PC-3 (cell line): ENCODE measurements at places on chromosomes 4 and X. TPM values are rescaled to one million over a fixed set of nuclear protein-coding genes. Genes with fewer than 3 reads are reported as not detected.

GRCh38 chr4:174749091-174749490, 80.0 kb downstream of the GLRA3 start:
- H3K27me3 ChIP-seq, result no peaks in the 10 kb centered on the region
- no peak overlapping the region for H3K27ac ChIP-seq
- H3K36me3 ChIP-seq, result no peaks in the 10 kb centered on the region
- H3K4me3 ChIP-seq, result no peak overlapping the region

DNA sequence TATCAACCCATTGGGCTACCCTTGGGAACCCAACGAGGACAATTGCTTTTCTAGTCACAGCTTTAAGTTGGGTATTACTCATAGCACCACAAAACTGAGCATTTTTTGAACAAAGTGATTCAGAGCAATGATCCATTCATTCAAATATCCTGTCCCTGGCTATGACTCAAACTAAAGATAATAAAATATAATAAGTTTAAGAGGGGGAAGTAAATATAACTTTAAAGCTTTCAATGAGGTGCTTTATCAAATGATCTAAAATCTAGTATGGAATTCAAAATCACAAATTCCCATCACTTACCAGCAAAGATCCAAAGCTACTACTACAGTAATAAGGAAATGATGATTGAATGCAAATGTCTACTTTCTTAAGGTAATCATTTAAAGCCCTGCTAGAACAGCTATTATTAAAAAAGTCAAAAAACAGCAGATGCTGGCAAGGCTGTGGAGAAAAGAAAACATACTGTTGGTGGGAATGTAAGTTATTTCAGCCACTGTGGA, 39.8 kb upstream of the S100G start:
- peaks cover 8% of the 10 kb centered on the region for H3K36me3 ChIP-seq
- H3K27ac ChIP-seq, result peak overlapping the region; percentile 97
- peaks cover 25% of the 10 kb centered on the region for H3K4me1 ChIP-seq
- H3K27me3 ChIP-seq, result no peaks in the 10 kb centered on the region

ARMCX4 gene
- not detected in 2 replicates for total RNA-seq

MAGT1 gene
- total RNA-seq, result 106 and 119 TPM in 2 replicates
